ENCODE measurements at places on chromosomes 5 and 9. TPM values are rescaled to one million over a fixed set of nuclear protein-coding genes. Genes with fewer than 3 reads are reported as not detected.

FRMPD1 gene
- total RNA-seq, result not detected

ACTBL2 gene
- total RNA-seq, result not detected

ARPC5L gene
- 29.3 TPM for total RNA-seq

FRMD3 gene
- 15.1 TPM for total RNA-seq

CXXC5 gene
- 82.8 TPM for total RNA-seq

SMIM23 gene
- total RNA-seq, result not detected

CDH10 gene
- 0.10 TPM for total RNA-seq

CEP120 gene
- 61.1 TPM for total RNA-seq

NPDC1 gene
- 2.5 TPM for total RNA-seq

SNAPC3 gene
- 7.6 TPM for total RNA-seq

QRFP gene
- total RNA-seq, result not detected

STPG3 gene
- total RNA-seq, result not detected

SMIM33 gene
- not detected for total RNA-seq

FXN gene
- total RNA-seq, result 4.0 TPM

ELAVL2 gene
- total RNA-seq, result not detected

PCDHA9 gene
- not detected for total RNA-seq

SLC6A18 gene
- total RNA-seq, result not detected

NFIL3 gene
- 105 TPM for total RNA-seq

CCNJL gene
- total RNA-seq, result 0.94 TPM

GPR150 gene
- 0.42 TPM for total RNA-seq

GRM6 gene
- not detected for total RNA-seq

FOXE1 gene
- total RNA-seq, result not detected
